Esophagus mucosa (tissue), 1 donor: ENCODE measurements at places on chromosomes 4 and X.

DNA sequence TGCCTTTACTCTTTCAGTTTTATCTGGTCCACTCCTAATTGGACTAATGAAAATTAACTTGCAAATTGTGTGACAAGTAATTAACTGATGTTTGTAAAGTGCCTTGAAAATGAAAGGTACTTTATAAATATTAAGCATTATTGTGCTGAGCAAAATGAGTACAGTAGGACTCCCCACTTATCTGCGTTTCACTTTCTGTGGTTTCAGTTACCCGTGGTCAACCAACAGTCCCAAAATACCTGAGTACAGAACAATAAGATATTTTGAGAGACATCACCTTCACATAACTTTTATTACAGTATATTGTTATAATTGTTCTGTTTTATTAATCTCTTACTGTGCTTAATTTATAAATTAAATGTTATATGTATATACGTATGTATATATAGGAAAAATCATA, 27.4 kb upstream of the JADE3 start:
- no peak for ATAC-seq

DNA sequence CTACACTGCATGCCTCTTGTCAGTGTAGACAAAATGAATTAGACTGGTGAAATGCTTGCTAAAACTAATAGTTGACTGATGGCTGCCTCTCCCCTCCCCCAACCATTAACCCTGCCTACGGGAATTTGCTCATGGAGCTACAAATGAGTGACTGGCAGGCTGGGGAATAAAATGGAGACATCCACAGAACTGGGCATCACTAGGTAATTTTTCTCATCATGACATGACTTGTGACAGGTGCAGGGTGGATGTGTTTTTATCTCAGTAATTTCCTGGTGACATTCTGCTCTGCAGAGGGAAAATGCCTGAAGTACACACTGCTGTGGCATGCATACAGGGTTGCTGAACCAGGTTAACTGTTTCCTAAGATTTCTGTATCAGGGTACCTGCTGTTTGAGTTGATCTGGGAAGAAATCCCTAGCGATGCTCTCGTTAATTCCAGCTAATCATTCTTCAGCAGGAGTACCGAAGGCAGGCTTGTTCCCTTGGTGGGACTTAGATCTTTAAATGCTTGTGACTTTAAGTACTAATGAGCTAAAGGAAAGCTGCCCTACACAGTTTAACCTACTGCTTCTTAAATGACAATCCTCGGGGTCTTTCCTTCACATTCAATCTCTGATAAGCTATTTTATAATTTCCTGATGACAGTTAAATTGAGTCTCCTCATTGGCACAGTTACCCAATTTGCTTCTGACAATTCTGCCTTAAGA, 376.3 kb upstream of the LCORL start:
- no peak for ATAC-seq

GRCh38 chr4:6324461-6324998, 54.9 kb downstream of the WFS1 start:
- ATAC-seq, result no peak

DNA sequence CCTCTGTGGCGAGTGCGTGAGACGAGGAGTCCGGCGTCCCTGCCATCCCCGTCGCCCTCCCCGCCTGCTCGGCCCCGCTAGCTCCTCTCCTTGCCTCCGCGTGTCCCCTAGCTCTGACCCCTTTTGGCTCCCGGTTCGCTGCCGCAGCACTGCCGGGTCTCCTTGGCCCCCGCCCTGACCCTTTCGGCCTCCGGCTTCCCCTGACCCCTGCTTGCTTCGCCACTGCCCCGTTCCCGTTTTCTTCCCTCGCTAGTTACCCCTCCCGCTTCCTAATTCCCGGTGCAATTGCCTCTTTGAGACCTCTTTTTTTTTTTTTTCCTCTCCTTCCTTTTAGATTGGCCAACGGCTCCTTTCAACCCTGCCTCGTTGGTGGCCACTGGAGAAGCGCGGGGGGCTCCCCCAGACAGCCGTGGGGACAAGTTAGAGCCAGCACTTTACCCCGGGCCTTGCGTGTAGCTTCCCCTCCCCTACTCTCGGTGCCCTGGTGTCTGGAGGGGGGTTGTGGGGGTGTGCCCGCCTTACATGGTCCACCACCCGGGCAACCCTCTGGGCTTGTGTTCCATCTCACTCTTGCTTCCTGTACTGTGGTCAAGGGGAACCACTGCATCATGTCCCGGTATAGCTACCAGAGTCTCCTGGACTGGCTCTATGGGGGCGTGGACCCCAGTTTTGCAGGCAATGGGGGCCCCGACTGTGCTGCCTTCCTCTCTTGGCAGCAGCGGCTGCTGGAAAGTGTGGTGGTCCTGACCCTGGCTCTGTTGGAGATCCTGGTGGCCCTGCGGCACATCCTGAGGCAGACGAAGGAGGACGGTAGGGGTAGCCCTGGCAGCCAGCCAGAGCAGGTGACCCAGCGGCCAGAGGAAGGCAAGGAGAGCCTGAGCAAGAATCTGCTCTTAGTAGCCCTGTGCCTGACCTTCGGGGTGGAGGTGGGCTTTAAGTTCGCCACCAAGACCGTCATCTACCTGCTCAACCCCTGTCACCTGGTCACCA, 548 bp downstream of the TMEM164 start:
- no peak for ATAC-seq

GRCh38 chr4:8838296-8838960, 33.2 kb downstream of the HMX1 start:
- ATAC-seq, result no peak

- peak; percentile 93 for ATAC-seq
These were observed at the start of gene TMEM33 for GRCh38 chr4:41934901-41935651. TMEM33 (plus strand) TSS chr4:41935429; CDS start chr4:41935485, 56 bp downstream.

- ATAC-seq, result peak; percentile 64
These were observed 17.8 kb upstream of the CXCL3 start for GRCh38 chr4:74056114-74056857.

DNA sequence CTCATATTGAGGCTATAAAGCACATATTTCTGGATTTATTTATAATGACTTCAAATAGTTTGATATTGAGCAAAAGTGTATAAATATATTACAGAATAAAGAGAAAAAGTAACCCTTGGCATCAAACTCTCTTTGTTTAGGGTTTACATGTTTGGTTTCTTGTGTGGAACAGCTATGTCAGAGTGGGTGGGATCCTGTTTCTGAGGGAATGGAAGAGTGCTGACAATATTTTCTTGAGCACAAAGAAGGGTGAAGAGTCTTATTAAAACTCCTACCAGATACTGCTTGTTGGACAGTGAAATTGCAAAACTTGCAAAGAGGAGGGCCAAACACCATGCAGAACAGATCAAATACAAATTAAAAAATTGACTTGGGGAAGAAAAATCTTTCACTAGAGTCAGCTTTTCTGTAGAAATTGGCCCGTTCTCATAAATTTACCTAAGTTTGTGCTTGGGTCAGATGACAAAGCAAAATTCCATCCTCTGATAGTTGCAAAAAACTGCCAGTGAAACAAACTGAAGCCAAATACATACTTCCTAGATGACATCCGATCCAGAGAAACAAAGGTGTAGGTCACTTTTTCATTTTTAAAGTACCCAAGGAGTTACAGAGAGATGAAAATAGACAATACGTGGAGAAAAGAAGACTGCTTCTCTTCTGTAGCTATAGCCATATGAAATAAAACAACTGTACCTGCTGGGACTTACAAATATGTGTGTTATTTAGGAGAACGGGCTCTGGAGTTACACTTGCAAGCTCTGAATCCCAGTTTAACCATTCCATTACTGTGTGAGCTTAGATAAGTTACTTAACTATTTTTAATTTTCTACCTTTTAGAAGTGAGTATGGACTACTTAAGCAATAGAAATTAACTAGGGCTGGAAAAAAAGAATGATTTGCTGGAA, 133.3 kb downstream of the MAML3 start:
- ATAC-seq, result no peak

DNA sequence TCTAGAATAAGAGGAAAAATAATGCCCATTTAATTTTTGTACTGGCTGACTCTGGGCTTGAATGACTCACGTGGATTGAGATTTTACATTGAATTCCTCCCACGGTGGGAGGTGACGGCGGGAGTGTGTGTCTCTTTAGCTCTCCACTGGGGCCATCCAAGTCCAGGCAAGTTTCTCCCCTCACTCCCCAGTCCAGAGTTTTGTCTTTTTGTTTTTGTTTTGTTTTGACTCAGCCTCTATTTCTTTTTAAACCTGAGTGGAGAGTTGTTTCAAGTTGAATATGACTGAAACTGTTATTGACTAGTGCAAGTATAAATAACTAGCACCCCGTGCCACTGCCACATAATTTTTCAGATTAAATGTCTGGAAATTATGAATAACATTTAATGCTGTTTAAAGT, 13.6 kb downstream of the CHST7 start:
- no peak for ATAC-seq

GRCh38 chr4:22264261-22264660, 251.6 kb downstream of the ADGRA3 start:
- ATAC-seq, result no peak

DNA sequence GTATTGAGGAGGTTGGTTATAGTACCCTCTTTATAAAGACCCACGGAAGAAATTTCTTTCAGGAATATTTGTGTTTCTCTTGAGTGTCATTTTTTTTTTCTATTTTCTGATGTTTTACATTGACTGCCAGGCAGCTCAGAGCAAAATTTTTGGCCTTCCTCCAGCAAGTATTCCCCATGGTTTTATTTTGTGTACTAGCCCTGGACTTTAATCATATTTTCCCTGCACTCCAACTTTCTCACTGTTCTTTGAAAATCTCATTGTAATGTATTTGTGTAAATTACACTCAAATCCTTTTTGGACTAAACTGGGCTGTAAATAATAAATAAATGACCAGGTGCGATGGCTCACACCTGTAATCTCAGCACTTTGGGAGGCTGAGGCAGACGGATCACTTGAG, 45.6 kb upstream of the USP46 start:
- ATAC-seq, result no peak

DNA sequence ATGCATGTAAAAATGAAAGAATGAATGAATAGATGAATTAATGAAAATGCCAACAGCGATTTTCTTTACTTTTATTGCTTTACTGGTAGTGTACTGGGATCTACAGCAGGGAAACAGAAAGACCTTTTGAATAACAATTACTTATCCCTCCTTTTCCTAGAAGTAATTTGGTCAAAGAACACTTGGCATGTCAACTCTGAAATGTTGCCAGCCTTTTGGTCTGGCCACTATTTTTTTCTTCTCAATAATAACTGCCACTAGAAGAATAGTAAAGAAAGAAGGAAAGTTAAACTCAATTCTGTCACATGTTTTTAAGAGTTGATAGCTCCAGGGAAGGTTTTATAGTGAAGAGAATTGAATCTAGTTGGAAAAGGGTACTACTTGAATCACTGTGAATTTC, 52.9 kb downstream of the EPHA5 start:
- no peak for ATAC-seq

- no peak for ATAC-seq
These were observed 13.0 kb downstream of the RBMX start for GRCh38 chrX:136867518-136867917.
